ENCODE measurements at places on chromosomes 1 and 21. TPM values are rescaled to one million over a fixed set of nuclear protein-coding genes. Genes with fewer than 3 reads are reported as not detected.

ARHGEF2 gene
- 138 TPM for total RNA-seq

OLFML3 gene
- 43.6 TPM for total RNA-seq

MAP3K7CL gene
- total RNA-seq = 17.1 TPM

SCAF4 gene
- total RNA-seq = 26.4 TPM

TEX38 gene
- total RNA-seq = not detected

PADI2 gene
- 1.00 TPM for total RNA-seq

IL19 gene
- total RNA-seq = not detected

NBPF3 gene
- total RNA-seq = 6.8 TPM

TSSK3 gene
- total RNA-seq = 3.9 TPM

MAEL gene
- total RNA-seq = not detected

RBM11 gene
- 0.95 TPM for total RNA-seq

LYSMD1 gene
- 6.6 TPM for total RNA-seq

HIPK1 gene
- total RNA-seq = 68.9 TPM

ARHGEF19 gene
- total RNA-seq = 4.7 TPM

OLFML2B gene
- 49.7 TPM for total RNA-seq

SLC30A2 gene
- total RNA-seq = not detected

DMBX1 gene
- not detected for total RNA-seq

TMEM51 gene
- total RNA-seq = 6.4 TPM

SPRR5 gene
- total RNA-seq = not detected

S100A3 gene
- 8.3 TPM for total RNA-seq

DVL1 gene
- total RNA-seq = 45.9 TPM

RASAL2 gene
- 31.0 TPM for total RNA-seq

BMP8B gene
- total RNA-seq = 0.24 TPM

NTMT2 gene
- total RNA-seq = not detected

IGSF9 gene
- total RNA-seq = 0.42 TPM

ESPN gene
- total RNA-seq = not detected

CDK18 gene
- total RNA-seq = 5.9 TPM

CD1C gene
- total RNA-seq = 0.51 TPM

OR6K3 gene
- not detected for total RNA-seq

PTGS2 gene
- 17.9 TPM for total RNA-seq

ORC1 gene
- 0.52 TPM for total RNA-seq

VASH2 gene
- total RNA-seq = 4.8 TPM

LENEP gene
- total RNA-seq = not detected

TMEM200B gene
- total RNA-seq = 20.8 TPM

RHD gene
- not detected for total RNA-seq

S100A7A gene
- not detected for total RNA-seq

ZNF593OS gene
- total RNA-seq = not detected

SPRR1B gene
- total RNA-seq = not detected

IQGAP3 gene
- total RNA-seq = 0.79 TPM

SEMA6C gene
- 6.9 TPM for total RNA-seq

KCNJ9 gene
- total RNA-seq = not detected

ETV3L gene
- not detected for total RNA-seq

GJA8 gene
- not detected for total RNA-seq

HSD3B2 gene
- total RNA-seq = not detected

SPRR2F gene
- not detected for total RNA-seq

BCAR3 gene
- total RNA-seq = 10.4 TPM

HPCAL4 gene
- total RNA-seq = not detected

MYBPHL gene
- not detected for total RNA-seq

LRRC7 gene
- total RNA-seq = 4.2 TPM

TTC24 gene
- not detected for total RNA-seq

GJA9 gene
- not detected for total RNA-seq

WDR47 gene
- total RNA-seq = 21.2 TPM

CD58 gene
- total RNA-seq = 31.6 TPM

PPM1J gene
- 3.0 TPM for total RNA-seq

TMEM52 gene
- not detected for total RNA-seq

TMEM61 gene
- total RNA-seq = 3.0 TPM

SHCBP1L gene
- total RNA-seq = not detected

UBE2U gene
- total RNA-seq = not detected
